Calu3 (cell line): ENCODE measurements at places on chromosomes 13 and 19.

- peak; percentile 37 for DNase-seq
- H3K4me3 ChIP-seq: no peak overlapping the region
- H3K36me3 ChIP-seq: no peaks in the 10 kb centered on the region
- H3K27ac ChIP-seq: no peak overlapping the region
These were observed 44.9 kb downstream of the RYR1 start for GRCh38 chr19:38478273-38478971.

- peaks cover 69% of the 10 kb centered on the region for H3K4me1 ChIP-seq
- H3K4me3 ChIP-seq: no peak overlapping the region
- DNase-seq: no peak
- H3K27me3 ChIP-seq: no peaks in the 10 kb centered on the region
- H3K36me3 ChIP-seq: peaks cover 58% of the 10 kb centered on the region
These were observed 3.9 kb downstream of the PPP5C start for GRCh38 chr19:46350758-46351159.

- no peaks in the 10 kb centered on the region for H3K27me3 ChIP-seq
- H3K4me1 ChIP-seq: no peaks in the 10 kb centered on the region
- H3K4me3 ChIP-seq: no peak overlapping the region
- H3K36me3 ChIP-seq: no peaks in the 10 kb centered on the region
- no peak overlapping the region for H3K27ac ChIP-seq
These were observed 343.0 kb downstream of the PCDH9 start for GRCh38 chr13:66887088-66887487.

GRCh38 chr19:21127001-21127400 lies 14.8 kb upstream of the ZNF431 start:
- no peak for DNase-seq
- no peaks in the 10 kb centered on the region for H3K4me1 ChIP-seq
- no peak overlapping the region for H3K27ac ChIP-seq
- no peak overlapping the region for H3K4me3 ChIP-seq

DNA sequence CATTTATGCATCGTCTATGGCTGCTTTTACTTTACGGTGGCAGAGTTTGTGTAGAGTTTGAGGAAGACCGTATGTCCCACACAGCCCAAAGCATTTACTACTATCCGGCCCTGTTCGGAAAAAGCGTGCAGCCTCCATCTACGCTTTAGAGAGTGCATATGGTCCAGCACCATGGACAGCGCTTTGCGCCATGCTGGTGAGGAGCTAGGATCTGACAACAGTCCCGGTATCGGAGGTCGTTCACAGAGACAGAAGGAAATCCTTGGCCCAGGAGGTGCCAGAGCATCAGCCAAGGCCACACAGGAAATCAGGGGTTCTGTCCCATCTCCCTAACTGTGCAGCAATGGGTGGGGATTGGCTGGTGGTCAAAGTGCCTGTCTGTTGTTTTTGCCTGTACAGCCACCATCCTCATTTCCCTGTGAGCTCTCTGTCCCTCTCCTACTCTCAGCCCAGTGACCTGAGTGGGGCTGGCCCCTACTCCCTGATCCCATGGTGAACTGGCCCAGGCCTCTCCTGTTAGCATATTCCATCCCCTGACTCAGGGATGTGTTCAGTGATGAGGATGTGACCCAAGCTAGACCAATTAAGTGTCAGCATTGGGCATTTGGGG lies 16.2 kb upstream of the PRODH2 start:
- H3K27me3 ChIP-seq: peaks cover 88% of the 10 kb centered on the region
- no peak overlapping the region for H3K27ac ChIP-seq
- no peak overlapping the region for H3K4me3 ChIP-seq
- DNase-seq: peak; percentile 51
- H3K4me1 ChIP-seq: no peaks in the 10 kb centered on the region

- no peak overlapping the region for H3K4me3 ChIP-seq
- H3K27ac ChIP-seq: no peak overlapping the region
- no peaks in the 10 kb centered on the region for H3K27me3 ChIP-seq
- no peaks in the 10 kb centered on the region for H3K36me3 ChIP-seq
- no peaks in the 10 kb centered on the region for H3K4me1 ChIP-seq
These were observed 9.7 kb upstream of the DPRX start for GRCh38 chr19:53621885-53622740.
